ENCODE measurements at places on chromosomes 2 and 18.

DNA sequence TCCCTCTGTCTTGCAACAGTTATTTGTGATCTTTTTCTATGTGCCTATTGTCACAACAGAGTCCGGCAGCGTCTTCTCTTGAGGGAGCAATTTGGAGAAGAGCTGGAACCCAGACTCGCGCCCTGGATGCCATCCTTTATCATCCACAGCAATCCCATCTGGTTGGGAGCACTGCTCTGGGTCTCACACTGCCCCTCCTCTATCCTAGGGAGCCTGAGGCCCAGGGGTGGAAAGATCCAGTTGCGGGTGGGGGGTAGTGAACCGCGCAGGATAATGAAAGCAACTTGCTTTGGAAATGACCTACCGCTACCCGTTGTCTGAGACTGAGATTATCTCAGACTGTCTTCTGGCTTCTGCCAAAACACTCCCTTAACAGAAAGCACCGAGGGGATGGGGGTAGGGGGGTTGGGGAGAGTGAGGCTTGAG, 713 bp downstream of the WBP1 start:
- DNase-seq: no peak

DNA sequence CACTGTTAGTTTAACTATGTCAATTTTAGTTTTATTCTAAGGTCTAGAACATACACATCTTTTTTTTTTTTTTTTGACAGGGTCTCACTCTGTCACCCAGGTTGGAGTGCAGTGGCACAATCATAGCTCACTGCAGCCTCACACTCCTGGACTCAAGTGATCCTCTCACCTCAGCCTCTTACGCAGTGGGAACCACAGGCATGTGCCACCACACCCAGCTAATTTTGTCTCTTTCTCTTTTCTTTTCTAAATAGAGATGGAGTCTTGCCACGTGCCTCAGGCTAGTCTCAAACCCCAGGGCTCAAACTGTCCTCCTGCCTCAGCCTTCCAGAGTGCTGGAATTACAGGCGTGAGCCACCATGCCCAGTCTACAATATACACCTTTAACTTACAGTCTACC, 69.5 kb upstream of the CHRNA1 start:
- DNase-seq: no peak

DNA sequence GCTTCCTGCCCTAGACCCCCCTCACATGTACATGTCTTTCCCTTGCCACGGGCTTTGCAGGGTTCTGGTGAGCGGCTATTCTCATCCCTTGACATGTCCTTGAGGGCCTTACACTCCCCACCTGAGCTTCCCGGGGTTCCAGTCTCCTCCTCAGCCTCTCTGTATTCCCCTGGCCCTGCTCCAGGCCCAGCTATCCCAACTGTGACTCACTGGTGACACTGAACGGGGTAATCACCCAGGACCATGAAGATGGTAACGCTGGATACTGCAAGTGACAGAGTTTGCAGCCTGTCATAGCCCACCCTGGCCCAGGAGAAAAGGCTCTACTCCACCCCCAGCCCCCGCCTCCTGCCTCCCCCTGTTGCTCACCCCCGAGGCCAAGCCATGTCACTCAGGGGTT, 27.3 kb downstream of the KIF3C start:
- no peak for DNase-seq

DNA sequence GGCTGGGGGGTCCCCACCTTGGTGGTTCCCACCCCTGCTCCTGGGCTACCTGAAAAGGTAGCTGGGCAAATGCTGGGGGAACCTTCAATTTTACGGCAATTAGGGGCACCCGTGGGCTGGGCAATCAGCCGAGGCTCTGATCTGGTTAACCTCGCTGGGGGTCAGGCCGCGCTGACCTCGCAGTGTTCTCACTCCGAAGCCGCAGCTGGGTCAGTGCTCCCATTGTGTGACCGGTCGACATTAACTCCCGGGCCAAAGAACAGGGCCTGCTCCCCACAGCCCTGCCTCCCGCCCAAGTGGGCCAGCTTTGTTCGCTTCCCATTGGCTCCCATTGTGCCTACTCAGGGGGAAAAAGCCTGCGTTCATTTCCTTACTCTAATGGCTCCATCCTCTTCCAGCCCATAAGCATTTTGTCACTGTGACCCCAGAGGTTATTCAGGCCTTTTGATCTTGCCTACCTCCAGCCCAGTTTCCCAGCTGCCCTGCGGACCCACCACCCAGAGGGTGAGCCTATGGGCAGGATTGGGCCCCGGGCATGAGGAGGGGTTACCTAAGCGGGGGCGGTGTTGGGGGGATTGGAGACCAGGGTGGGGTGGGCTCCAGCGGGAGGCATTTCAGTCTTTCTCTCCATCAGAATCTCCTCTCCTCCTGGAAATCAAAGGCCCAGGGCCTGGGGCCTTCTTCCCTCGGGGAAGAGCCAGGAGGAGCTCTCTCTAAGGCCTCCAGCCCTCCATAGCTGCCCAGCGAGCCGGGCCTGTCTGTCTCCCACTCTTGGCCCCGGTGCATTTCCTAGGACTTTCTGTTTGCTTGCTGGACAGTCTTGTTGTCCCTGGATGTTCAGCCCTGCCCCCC, 90.1 kb downstream of the MYCN start:
- DNase-seq: no peak

DNA sequence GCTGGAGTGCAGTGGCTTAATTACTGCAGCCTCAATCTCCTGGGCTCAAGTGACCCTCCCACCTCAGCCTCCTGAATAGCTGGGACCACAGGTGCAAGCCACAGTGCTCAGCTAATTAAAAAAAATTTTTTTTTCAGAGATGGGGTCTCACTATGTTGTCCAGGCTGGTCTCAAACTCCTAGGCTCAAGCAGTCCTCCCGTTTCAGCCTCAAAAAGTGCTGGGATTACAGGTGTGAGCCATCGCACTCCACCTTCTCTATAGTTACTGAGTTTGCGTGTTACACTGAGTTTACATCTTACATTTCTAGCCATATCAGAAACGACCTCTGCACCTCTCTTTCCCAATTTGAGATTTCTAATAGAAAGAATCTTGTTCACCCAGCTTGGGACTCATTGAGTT, 53.6 kb upstream of the EML4 start:
- no peak for DNase-seq

- no peak for DNase-seq
These were observed 475.8 kb downstream of the TXNL1 start for GRCh38 chr18:56162311-56163265.

DNA sequence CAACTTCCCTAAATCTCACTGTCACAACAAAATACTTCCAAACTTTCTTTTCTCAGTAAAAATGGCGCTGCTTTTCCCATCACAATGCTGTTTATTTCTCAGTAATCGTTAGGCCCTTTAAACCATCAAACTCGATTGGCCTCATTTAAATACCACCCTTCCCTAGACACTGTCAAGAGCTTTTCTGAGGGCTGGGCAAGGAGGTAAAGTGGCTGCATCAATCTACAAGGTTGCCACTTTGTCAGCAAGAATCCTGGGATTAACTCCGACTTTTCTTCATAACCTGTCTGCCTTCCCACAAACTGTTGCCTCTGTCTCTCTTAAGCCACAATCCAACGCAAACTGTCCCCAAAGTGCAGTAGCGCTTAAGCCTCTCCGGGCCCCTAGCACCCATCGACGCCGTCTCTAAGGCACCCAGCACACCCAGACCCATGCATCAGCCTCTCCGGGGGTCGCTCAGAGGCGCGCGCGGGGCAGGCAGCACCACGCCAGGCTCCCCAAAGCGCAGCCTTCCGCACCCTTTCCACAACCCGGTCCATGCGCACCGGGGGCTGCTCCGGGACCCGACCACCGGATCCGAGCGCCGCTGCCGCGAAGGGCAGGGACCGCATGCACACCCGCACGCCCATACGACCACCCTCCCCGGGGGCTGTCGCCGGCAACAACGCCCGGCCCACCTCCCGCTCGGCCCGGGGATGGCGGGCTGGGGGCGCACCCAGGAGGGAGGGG, 683 bp downstream of the MBOAT2 start:
- no peak for DNase-seq

DNA sequence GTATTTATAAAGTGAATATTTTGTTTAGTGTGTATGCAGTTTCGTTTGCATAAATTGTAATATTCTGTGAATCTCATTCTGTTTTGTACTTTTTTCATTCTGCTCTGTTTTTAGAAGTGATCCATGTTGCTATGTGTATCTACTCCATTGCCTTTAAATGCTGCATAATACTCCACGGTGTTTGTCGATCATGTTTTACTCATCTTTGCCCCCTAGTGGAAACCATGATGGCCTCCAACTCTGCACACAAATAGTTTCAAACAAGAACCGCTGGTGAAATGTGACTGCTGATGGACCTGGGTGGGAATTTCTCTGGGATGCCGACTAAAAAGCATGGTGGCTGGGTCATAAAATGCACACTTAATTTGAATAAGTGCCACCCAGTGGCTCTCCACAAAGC, 32.0 kb upstream of the SKOR2 start:
- no peak for DNase-seq
